ENCODE measurements at places on chromosomes 2 and 18.

- no peak for DNase-seq
These were observed 89.9 kb upstream of the TMEM247 start for GRCh38 chr2:46389417-46389916.

DNA sequence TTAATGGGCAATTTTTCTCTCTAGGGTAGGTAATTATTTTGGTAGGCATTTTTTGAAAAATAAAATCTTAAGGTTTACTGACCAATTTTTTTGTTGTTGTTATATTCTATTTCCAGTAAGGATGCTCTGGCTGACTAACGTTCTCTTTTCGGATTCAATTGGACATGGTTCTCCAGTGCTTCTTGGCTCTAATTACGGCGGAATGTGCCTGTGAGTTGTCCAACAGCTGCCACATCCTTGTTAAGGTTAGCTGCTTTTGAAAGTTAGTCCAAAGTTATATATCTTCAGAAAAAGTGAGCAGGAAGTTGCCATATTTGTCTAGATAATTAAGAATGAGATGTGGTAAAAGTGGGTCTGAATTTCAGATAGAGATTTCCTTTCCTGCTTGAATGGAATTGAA is 45.8 kb upstream of the SMIM21 start:
- no peak for DNase-seq

- no peak for DNase-seq
These were observed 84.3 kb downstream of the NETO1 start for GRCh38 chr18:72783530-72783929.

DNA sequence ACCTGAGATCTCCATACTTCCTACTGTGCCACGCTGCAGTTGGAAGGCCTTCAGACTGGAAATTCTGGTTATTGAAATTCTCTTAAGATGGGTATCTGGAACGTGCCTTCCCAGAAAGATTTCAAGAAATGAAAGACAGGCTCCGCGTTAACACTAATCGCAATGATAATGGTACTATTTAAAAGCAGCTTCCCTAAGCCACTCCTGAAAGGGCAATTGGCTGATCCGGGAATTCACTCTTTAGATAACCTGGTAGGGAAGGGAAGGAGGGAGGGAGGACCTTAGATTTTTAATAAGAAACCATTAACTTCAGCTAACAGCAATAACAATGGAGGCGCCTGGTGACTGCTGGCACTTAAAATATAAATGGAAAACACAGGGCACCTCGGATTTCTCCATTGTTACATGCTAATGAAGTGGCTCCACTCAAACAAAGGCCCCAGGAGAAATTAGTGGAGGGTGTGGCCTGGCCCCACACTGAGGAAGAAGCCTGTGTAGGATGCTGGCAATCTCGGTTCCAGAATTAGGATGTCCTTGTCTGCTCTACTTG is 22.5 kb upstream of the MTA3 start:
- no peak for DNase-seq

GRCh38 chr18:61755555-61755954 is 137.3 kb downstream of the RNF152 start:
- DNase-seq = no peak

- DNase-seq = no peak
These were observed 102.9 kb downstream of the CCDC141 start for GRCh38 chr2:178947006-178947405.

DNA sequence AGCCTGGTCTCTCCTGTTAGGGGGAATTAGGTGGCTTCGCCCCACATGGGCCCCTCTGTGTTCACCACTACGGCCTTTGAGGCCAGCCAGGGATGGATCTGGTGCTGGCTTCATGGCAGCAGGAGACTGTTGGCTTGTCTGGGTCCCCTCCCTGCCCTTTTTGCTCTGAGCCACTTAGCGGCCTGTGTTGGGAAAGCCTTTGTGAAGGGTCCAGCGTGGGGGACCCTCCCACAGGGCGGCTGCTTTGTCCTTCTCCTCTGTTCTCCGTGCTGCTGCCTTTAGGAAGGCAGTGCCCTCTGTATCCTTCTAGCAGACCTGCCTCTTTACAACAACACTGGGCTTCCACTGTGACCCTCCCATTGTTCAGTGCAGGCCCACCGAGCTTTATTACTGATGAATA is 118.4 kb downstream of the TSN start:
- no peak for DNase-seq

DNA sequence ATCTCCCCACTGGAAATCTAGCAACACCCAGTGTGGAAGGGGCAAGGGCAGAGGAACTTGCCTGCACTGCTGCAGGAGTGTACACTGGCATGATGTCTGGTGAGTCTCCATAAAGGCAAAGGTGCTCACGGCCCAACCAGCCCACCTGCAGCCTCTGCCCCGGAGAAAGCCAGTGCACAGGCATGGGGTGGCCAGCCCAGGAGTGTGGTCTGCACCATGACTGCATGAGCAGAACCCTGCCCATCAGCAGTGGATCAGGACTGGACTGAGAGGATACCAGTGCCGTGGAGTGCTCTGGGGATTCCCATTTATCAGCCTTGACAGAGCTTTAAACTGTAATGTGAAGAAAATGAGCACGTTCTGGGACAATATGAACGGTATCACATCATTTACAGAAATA is 342.6 kb upstream of the HS6ST1 start:
- no peak for DNase-seq

DNA sequence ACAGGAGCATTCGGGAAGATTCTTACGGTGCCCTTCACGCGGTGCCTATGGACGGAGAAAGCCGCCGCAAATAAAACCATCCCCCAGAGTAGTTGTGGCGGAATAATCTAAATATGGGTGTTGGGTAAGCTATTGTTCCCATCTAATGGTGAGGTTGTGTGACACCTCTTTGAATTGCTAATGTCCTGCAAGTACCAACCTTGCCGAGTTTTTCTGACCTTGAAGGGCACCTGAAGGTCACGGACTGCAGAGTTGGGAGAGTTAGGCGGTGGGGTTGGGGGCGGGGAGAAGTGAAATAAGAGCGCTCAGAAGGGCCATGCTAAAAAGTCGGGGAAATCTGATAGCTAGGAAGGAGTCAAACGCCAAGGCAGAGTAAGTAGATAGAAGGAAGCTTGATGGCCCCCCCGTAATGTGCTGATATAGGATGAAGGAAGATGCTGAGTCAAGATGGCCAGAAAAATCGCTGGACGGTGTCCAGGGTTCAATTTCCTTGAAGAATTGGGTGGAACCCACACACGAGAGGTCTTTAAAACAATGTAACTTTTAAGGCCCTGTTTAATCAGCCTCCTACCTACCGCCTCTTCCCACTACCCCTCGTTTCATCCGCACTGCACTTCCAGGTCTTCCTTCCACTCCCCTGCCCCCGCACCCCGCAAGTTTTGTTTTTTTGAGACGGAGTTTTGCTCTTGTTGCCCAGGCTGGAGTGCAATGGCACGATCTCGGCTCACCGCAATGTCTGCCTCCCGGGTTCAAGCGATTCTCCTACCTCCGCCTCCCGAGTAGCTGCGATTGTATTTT is 600 bp downstream of the KATNAL2 start:
- DNase-seq = no peak

DNA sequence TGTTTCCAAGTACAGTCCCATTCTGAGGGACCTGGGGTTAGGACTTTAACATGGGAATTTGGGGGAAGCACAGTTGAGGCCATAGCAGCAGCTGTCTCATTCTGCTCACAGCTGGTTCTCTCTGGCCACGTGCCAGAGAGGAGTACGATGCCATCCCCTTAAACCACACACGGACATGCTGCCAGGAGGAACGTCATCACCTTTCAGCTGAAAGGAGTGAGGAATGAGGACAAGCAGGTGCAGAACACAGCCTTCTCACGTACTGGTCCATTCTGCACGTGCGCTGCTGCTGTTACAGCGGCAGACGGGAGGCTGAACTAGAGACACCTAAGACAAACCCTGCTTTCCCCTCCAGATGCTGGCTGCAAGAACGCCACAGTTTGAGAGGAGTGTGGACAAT is 33.5 kb downstream of the ODC1 start:
- DNase-seq = no peak

Data from retinal pigment epithelial cell (primary cell).